ENCODE measurements at places on chromosomes 13 and 19. TPM values are rescaled to one million over a fixed set of nuclear protein-coding genes. Genes with fewer than 3 reads are reported as not detected.

- H3K4me3 ChIP-seq = no peak overlapping the region
- DNase-seq = no peak
- H3K36me3 ChIP-seq = no peaks in the 10 kb centered on the region
- H3K27me3 ChIP-seq = no peaks in the 10 kb centered on the region
These were observed 58.3 kb upstream of the CSNK1A1L start for GRCh38 chr13:37163641-37164265.

GRCh38 chr19:43726736-43727592, 11.1 kb downstream of the IRGC start:
- H3K36me3 ChIP-seq = peaks cover 35% of the 10 kb centered on the region
- no peak overlapping the region for H3K4me3 ChIP-seq
- no peaks in the 10 kb centered on the region for H3K4me1 ChIP-seq
- no peaks in the 10 kb centered on the region for H3K27me3 ChIP-seq
- DNase-seq = no peak

The AKT1S1 gene
- total RNA-seq = 8.8 TPM

The KASH5 gene
- total RNA-seq = not detected

DNA sequence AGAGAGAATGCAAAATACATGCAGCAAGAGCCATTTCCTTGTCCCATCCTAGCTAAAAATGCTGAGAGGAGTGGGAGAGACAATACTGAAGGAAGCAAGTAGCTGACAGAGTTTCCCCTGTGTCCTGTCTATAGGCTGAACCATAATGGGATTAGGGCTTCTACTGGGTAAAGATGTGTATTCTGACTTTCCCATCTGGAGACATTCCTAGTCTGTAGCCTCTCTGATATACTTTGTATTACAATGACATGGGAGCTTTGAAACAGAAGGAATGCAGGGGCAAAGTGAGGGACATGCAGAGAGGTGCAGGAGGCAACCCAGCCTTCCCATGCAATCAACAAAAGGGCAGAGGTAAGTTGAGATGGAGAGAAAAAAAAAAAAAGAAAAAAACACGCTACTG, 10.5 kb upstream of the GPC6 start:
- no peaks in the 10 kb centered on the region for H3K36me3 ChIP-seq
- DNase-seq = no peak
- H3K27me3 ChIP-seq = no peaks in the 10 kb centered on the region

- H3K4me3 ChIP-seq = no peak overlapping the region
- H3K36me3 ChIP-seq = no peaks in the 10 kb centered on the region
- DNase-seq = no peak
- no peaks in the 10 kb centered on the region for H3K27me3 ChIP-seq
- no peaks in the 10 kb centered on the region for H3K4me1 ChIP-seq
- no peak overlapping the region for H3K27ac ChIP-seq
These were observed 347.9 kb downstream of the FGF9 start for GRCh38 chr13:22018836-22019210.

DNA sequence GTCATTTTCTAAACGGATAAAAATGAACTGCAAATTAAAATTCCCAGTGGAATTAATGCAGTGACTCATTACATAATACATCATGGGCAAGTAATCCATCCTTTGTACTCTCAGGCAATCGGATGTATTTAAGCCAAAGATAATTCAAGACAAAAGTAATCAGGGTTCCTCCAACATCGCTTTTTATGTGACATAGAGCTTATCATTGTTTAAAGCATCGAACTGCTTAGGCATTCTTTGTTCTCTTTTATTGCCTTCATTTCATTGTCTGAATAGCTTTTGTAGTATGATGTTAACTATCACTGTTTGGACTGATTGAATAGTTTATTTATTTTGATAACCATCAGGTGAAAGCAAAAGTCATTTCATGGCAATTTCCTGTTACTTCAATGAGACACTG, 209.4 kb downstream of the ITGBL1 start:
- DNase-seq = no peak
- no peak overlapping the region for H3K27ac ChIP-seq

The EFNA2 gene
- total RNA-seq = not detected
